Activated T-helper 2 cell treated with anti-CD3 and anti-CD28 coated beads, Interferon-gamma antibody, Interleukin-2, Interleukin-4, amounts not matched to agents 10 μg/mL and 5 μg/mL and 100 μg/mL, durations not matched to agents 14 hours and 24 hours and 36 hours (primary cell): ENCODE measurements at places on chromosomes 2 and 18. TPM values are rescaled to one million over a fixed set of nuclear protein-coding genes. Genes with fewer than 3 reads are reported as not detected.

- H3K4me3 ChIP-seq: peak overlapping the region; percentile 90
- H3K4me1 ChIP-seq: peaks cover 27% of the 10 kb centered on the region
- peaks cover 32% of the 10 kb centered on the region for H3K36me3 ChIP-seq
- DNase-seq: no peak
- peaks cover 16% of the 10 kb centered on the region for H3K27me3 ChIP-seq
- H3K27ac ChIP-seq: peak overlapping the region; percentile 90
These were observed 1.4 kb downstream of the ITPRID2 start for GRCh38 chr2:181892799-181893435.

DNA sequence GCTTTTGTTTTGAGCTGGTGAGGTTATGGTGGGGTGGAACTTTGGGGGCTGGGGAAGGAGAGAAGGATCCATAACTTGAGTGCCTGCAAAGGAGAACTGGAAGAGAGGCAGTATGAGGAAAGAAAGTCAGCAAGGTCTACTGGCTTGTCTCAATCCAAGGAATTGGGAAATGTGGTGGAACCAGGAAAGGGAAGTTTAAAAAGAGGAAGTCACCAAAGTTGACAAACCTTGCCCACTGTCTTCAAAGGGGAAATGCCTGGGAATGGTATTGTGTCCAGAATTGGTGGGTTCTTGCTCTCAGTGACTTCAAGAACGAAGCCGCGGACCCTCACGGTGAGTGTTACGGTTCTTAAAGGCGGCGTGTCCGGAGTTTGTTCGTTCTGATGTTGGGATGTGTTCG lies 304.1 kb upstream of the FAM98A start:
- no peaks in the 10 kb centered on the region for H3K36me3 ChIP-seq
- no peaks in the 10 kb centered on the region for H3K27me3 ChIP-seq
- DNase-seq: no peak

DNA sequence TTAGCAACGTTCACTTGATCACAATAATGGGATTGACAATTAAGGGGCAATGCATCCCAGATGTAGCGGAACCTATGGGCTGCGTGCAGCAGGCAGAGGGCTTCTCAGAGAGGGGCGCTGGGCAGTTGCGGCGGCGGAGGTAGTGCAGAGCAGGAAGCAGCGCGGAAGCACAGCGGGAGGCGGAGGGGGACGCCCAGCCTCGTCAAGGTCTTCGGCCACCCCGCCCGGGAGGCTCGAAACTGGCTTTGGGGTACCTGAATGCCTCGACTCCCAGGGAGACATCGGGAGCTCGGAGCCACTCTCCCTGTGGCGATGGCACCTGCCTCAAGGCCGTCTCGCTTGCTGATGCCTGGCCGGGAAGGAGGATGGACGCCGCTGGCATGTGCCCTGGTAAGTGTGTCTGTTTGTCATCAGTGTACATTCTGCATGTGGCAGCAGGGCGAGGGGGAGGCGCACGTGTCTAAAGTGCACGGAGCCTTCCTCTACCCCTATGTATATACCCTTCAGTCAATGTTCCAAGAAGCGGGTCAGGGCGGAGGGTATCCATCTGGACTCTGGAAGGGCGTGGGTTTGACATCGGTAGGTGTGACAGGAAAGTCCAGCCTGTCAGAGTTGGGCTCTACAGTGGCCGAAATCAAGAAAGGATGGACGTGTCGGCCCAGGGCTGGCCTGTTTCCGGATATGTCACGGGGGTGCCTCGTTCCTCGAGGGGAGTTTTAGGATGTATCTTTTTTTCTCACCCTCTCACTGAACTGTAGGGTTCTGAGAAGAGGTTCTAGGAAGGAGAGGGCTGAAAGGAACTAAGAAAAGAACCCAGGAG lies 7.5 kb upstream of the SP9 start:
- H3K27ac ChIP-seq: no peak overlapping the region
- no peak for DNase-seq
- H3K36me3 ChIP-seq: peaks cover 3% of the 10 kb centered on the region
- peak overlapping the region; percentile 55 for H3K4me3 ChIP-seq
- peaks cover 89% of the 10 kb centered on the region for H3K27me3 ChIP-seq
- H3K4me1 ChIP-seq: peaks cover 18% of the 10 kb centered on the region

- no peaks in the 10 kb centered on the region for H3K36me3 ChIP-seq
- no peak overlapping the region for H3K27ac ChIP-seq
- H3K27me3 ChIP-seq: peaks cover 22% of the 10 kb centered on the region
- peaks cover 4% of the 10 kb centered on the region for H3K4me1 ChIP-seq
These were observed 35.8 kb downstream of the SLC9A4 start for GRCh38 chr2:102508863-102509262.

GRCh38 chr2:142858961-142859360 lies 18.5 kb upstream of the KYNU start:
- H3K36me3 ChIP-seq: no peaks in the 10 kb centered on the region
- no peak overlapping the region for H3K4me3 ChIP-seq
- no peak overlapping the region for H3K27ac ChIP-seq
- DNase-seq: no peak
- no peaks in the 10 kb centered on the region for H3K27me3 ChIP-seq

DIPK1C gene
- total RNA-seq: not detected in 2 replicates

RESP18 gene
- total RNA-seq: not detected in 2 replicates

GRCh38 chr2:7027956-7028655 lies 110.9 kb downstream of the RNF144A start:
- no peak for DNase-seq
- no peaks in the 10 kb centered on the region for H3K4me1 ChIP-seq
- peaks cover 29% of the 10 kb centered on the region for H3K36me3 ChIP-seq
- no peak overlapping the region for H3K27ac ChIP-seq
- H3K4me3 ChIP-seq: no peak overlapping the region
- no peaks in the 10 kb centered on the region for H3K27me3 ChIP-seq

EMILIN1 gene
- total RNA-seq: 0.87 and 0.94 TPM in 2 replicates

CYP27A1 gene
- total RNA-seq: not detected in 2 replicates

DNA sequence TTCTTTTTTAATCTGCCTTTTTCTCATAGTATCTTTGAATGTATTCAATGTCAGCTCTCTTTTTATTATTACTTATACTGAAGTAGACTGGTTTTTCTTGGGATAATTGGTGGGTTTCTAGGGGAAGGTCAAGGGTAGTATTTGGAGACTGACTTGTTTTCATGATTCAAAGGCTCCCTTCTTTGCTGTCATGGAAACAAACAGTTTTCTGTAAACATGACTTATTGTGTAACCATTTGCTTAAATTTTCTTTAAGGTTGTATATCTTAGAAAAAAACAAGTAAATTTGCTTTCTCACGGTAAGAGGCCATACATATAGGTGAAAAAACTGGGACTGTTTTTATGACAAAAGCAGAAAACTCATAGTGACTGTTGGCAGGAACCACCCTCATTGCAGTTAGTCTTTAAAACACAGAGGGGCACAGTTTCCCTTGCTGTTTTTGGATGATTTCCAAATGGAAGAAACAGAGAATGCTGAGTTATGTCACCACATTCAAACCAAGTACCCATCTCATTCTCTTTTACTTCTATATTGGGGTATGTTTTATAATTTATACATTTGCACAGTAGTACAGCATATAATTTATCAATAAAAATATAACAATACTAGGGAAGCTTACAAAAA lies 5.8 kb upstream of the RDH14 start:
- no peaks in the 10 kb centered on the region for H3K27me3 ChIP-seq
- peaks cover 2% of the 10 kb centered on the region for H3K4me1 ChIP-seq
- DNase-seq: no peak
- H3K36me3 ChIP-seq: peaks cover 11% of the 10 kb centered on the region
- no peak overlapping the region for H3K4me3 ChIP-seq
- H3K27ac ChIP-seq: no peak overlapping the region

DNA sequence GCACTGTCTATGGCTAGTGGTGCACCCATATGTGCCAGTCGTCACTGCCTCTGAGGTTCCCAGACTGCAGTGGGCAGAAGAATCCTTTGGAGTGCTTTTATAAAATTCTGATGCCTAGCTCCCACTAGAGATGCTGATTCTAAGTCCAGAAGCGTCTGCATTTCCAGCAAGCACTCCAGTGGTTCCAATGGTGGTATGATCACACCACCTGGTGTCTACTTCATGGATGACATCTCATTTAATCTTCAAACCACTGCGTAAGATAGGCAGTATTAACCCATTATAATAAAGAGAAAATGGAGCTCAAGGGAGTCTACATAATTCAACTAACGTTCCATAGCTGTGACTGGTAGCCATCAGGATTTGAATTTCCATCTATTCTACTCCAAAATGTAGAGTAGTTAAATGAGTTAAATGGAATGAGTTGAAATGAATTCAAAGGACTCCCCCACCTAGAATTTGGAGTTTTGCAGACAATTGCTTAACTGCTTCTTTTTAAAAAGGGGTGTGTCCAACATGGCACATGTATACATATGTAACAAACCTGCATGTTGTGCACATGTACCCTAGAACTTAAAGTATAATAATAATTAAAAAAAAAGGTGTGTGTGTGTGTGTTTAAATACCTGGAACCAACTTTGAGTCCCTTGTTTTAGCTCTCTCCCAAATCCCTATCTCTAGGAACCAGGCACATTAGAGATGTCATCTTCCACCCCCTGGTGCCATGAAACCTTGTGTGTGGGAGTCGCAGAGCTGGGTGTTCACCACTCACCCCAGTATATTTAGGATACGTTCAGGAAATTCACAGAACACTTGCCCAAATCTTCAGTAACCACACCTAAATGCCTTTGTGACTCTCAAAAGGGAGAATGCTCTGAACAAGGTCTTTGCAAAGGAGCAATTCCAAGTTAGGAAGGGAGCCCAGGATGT lies 14.1 kb downstream of the LAMA3 start:
- no peaks in the 10 kb centered on the region for H3K4me1 ChIP-seq
- peaks cover 5% of the 10 kb centered on the region for H3K36me3 ChIP-seq
- H3K27me3 ChIP-seq: peaks cover 54% of the 10 kb centered on the region
- no peak overlapping the region for H3K27ac ChIP-seq

CEBPZ gene
- 59.3 and 61.8 TPM in 2 replicates for total RNA-seq

DNA sequence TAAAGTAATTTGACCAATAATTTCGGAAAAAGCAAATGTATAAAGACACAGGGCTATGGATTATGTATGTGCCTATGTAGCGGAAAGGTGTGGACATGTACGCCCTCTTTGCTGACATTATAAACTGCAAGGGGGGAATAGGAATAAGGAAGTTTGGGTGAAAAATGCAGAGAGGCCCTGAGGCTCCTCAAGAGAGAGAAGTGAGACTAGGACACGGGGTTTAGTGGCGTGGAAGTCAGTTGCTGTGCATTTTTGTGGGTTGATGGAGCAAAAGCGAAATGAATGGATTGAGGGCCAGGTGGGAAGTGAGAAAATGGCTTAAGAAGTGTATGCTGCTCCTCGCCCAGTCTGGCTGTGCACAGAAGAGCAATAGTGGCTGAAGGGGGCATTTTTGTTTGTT lies 96.2 kb upstream of the B3GNT7 start:
- no peak overlapping the region for H3K4me3 ChIP-seq

DNA sequence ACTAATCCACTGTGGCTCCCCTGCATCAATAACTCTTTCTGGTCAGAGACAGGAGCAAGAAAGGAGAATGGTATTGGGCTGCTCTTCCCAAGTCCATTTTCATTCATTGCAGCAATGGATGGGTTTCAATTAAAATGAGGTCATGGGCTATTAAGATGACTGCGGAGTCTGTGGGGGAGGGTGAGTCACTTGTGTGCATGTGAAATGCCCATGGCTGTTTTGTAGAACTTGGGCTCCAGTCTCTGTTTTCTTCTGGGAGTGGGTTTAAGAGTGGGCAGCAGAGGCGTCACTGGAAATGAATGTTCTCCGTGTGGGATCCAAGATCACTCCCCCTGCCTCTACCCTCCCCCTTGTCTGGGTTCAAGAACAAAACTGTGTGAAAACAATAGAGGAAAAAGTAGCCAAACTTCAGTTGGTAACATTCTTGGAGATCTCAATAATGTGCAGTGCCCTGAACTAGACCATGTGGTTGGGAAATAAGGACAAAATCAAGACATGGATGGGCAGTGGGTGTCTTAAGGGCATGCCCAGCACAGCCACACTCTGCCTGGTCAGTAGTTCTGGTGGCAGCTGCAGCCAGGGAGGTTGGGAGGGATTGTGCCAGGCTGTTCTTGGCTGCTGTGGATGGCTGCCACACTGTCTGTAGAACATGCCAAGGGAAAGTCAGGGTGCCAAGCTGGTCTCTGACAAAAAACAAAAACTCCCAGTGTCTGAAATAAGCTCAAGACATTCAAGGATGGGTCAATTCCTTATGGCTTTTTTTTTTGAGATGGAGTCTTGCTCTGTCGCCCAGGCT lies 68.2 kb upstream of the CXCR4 start:
- H3K27ac ChIP-seq: no peak overlapping the region
- DNase-seq: no peak
- H3K4me3 ChIP-seq: no peak overlapping the region
- H3K27me3 ChIP-seq: peaks cover 8% of the 10 kb centered on the region
- peaks cover 2% of the 10 kb centered on the region for H3K4me1 ChIP-seq
- H3K36me3 ChIP-seq: no peaks in the 10 kb centered on the region

CCDC68 gene
- total RNA-seq: not detected in 2 replicates

DNA sequence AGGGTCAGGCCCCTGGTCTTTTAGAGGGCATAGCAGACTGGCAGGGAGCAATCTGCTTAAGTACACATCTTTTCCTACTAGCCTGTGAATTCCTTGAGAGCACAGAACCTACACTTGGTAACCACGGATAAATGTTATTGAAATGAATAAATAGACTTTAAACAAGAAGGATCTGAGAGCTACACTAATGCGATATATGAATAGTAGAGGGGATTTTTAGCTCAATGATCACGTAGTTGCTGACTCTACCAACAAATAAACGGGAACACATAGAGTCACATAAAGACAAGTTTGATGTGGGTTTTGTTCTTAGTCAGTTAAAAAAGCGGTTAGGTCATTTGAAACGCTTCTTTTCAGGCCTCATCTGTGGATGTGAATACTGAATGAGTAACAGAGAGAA lies 290.3 kb upstream of the CCDC68 start:
- no peaks in the 10 kb centered on the region for H3K27me3 ChIP-seq
- DNase-seq: no peak

DNA sequence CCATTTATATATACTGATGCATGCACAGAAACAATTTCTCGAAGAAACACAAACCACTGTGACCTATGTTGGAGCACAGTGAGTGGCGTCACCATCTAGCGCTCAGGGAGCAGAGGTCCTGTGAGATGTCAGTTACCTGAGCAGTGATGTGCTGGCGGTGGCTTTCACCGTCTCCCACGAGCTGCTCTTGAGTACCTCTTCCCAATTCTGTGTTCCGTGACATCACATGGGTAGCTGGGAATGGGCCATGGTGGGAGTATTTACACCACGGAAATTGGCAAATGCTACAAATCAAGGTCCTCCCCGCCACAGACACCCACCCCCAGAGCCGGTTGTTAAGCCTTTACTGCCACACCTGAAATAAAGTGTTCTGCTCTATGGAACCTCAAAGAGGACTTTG lies 24.4 kb downstream of the GBX2 start:
- H3K27me3 ChIP-seq: peaks cover 8% of the 10 kb centered on the region
- H3K4me3 ChIP-seq: no peak overlapping the region
- no peaks in the 10 kb centered on the region for H3K4me1 ChIP-seq
- no peak for DNase-seq
- no peak overlapping the region for H3K27ac ChIP-seq
- no peaks in the 10 kb centered on the region for H3K36me3 ChIP-seq

GRCh38 chr18:32333781-32334180 lies 136.9 kb downstream of the GAREM1 start:
- H3K4me3 ChIP-seq: no peak overlapping the region
- DNase-seq: no peak
- no peaks in the 10 kb centered on the region for H3K36me3 ChIP-seq
- no peak overlapping the region for H3K27ac ChIP-seq

- no peak overlapping the region for H3K27ac ChIP-seq
- H3K36me3 ChIP-seq: no peaks in the 10 kb centered on the region
- DNase-seq: no peak
- no peak overlapping the region for H3K4me3 ChIP-seq
- H3K4me1 ChIP-seq: no peaks in the 10 kb centered on the region
- no peaks in the 10 kb centered on the region for H3K27me3 ChIP-seq
These were observed 606.9 kb upstream of the NRXN1 start for GRCh38 chr2:51638811-51639210.

GRCh38 chr2:241904791-241905710 lies 35.5 kb downstream of the RTP5 start:
- no peak overlapping the region for H3K4me3 ChIP-seq
- no peak for DNase-seq
- H3K27ac ChIP-seq: no peak overlapping the region
- no peaks in the 10 kb centered on the region for H3K4me1 ChIP-seq
- H3K36me3 ChIP-seq: no peaks in the 10 kb centered on the region
